Stimulated activated naive CD8-positive, alpha-beta T cell treated with anti-CD3 and anti-CD28 coated beads, Interleukin-15, Interleukin-2, amounts not matched to agents 100 U/mL and 50 U/mL, for 24 hours (primary cell): ENCODE measurements at places on chromosomes 16 and 17.

GRCh38 chr16:1825864-1826690 lies 548 bp downstream of the HAGH start:
- DNase-seq = peak; percentile 62

GRCh38 chr16:55418586-55418985 lies 60.4 kb upstream of the MMP2 start:
- DNase-seq = no peak

DNA sequence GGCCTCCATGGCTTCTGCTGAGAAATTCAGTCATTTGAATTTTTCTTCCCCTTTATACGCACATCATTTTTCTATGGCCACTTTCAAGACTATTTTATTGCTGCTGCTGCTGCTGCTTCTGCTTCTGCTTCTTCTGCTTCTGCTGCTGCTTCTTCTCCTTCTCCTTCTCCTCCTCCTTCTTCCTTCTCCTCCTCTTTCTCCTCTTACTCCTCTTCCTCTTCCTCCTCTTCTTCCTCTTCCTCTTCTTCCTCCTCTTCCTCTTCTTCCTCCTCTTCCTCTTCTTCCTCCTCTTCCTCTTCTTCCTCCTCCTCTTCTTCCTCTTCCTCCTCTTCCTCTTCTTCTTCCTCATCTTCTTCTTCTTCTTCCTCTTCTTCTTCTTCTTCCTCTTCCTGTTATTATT lies 22.4 kb downstream of the CPD start:
- DNase-seq = no peak

DNA sequence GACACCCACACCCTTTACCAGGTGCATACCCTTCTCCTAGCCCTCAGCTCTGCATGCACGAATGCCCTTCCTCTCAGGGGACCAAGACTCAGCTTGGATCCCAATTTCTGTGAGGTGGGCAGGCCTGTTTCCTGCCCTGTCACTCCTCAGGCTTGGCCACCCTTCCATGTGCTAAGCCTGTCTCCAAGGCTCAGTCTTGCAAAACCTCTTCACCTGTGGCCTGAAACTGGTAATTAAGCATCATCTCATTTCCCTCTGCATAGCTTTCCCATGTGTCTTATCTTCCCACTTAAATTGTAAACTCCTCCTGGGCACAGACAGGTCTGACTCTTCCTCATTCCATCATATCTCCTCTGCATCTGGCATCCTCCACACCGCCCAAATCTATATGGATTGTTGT lies 31.0 kb upstream of the SMPD3 start:
- DNase-seq = no peak

GRCh38 chr16:880471-881171 lies 80.1 kb upstream of the GNG13 start:
- no peak for DNase-seq

- peak; percentile 82 for DNase-seq
Observed at GRCh38 chr16:89256651-89257254, 39.2 kb downstream of the ZNF778 start.

GRCh38 chr17:32863559-32863958 lies 13.4 kb downstream of the MYO1D start:
- no peak for DNase-seq

GRCh38 chr17:81003711-81004475 lies 12.3 kb downstream of the CHMP6 start:
- peak; percentile 8 for DNase-seq

DNA sequence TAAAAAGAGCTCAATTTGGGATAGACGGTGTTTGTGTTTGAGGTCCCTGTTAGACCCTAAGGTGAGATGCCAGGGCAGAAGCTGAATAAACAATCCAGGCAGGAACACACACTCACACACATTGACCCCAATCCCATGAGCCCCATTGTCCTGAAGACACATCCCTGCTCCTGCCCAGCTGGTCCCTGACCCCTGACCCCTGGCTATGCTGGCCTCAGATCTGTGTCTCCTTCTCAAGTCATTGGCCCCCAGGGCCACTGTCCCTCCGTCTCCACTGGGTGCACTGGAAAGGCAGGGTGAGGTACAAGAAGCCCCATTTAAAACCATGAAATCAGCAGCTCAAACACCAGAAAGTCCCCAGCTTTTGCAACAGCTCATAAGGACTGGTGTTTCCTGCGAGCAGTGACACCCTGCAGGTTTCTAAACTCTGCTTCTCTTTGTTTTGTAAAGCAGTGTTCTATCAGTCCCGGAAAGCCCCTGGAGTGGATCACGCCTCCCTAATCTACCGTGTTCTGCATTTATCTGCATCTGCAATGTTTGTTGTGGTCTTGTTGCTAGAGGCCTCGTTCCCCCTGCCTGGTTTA lies 18.0 kb upstream of the ASGR2 start:
- DNase-seq = peak; percentile 38

DNA sequence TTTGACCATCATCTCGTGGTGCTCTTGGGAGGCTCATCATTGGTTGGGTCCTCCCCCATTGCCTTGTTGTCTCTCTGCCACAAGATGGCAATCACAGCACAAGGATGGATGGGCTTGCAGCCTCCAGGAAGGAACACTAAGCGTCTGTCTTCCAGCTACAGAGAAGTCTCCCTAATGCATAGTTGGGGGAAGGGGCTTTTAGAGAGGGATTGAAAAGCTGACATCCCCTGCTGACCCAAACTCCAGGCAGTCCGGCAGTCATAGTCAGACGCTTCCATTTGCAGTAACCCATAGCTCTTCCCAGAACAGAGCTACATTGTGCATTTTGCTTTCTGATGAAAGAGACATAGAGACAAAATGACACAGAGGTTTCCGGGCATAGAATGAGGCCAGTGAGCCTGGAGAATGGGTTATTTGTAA lies 111.4 kb downstream of the UTP18 start:
- DNase-seq = peak; percentile 31

DNA sequence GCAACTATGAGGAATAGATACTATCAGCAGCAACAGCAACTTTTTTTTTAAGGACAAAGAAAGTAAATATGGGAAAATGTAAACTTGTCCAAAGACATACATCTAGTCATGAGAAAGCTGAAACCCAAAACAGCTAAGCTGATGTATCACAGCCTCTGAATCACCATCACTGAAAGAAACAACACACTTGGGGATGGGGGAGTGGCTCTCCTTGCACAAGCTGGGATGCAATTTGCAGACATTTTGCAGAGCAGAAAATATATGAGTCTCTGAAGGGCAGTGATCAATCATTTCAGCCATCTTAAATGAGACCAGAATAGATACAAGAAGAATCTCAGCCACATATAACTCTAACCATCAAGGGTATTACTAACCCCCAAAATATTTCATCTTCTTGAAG lies 79.1 kb downstream of the GRIN2A start:
- no peak for DNase-seq

DNA sequence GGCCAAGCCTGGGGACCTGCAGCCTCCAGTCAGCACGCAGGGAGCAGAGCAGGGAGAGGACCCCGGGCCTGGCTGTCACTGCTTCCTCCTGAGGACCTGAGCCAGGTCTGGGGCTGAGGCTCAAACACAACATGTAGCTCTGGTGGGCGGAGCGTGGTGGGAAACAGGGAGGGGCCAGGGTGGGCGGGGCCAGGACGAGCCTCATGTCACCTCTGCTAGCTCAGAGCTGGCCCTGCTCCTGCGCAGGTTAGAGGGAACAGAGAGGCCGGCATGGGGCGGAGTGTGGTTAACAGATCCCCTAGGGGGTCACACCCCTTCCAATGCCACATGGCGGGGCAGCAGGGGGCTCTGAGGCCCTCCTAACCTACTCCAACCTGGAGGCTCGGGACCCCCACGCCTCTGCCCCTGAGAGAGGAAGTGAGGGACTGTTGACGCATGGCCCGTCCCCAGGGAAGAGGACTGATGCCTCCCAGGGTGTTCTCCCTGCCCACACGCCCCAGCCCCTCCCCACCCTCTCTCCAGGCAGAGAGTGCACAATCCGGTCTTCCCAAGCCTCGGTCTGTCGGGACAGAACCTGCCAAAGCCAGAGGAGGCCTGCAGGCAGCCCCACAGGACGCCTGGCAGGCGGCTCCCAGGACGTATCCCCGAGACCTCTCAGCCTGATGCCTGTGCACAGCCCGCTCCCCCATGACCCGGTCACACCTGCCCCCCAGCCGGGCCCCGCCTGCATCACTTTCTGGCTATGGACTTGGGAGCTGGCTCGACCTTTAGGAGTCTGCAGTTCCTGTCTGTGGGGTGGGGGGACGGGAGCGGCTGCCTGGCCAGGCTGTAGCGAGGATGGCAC lies 15.2 kb downstream of the PIEZO1 start:
- peak; percentile 57 for DNase-seq

DNA sequence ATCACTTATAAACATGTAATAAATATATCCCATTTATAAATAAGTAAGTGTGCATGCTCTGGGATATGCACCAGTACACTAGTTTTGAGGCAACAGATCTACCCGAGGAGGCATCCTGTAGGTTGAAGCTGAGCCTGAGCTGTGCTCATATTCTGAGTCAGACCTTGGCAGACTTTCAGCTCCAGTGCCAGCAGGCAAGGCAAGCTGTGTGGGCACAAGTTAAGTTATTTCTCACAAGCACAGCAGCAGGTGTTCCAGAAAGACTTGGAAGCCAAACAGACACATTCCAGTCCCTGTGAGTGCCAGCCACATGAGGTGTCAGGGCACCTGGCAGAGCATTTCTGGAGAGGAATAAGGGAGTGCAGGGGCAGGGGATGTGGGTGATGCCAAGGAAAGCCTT lies 1.3 kb upstream of the CLEC19A start:
- no peak for DNase-seq

GRCh38 chr16:8946544-8946943 lies 17.2 kb downstream of the USP7 start:
- DNase-seq = no peak

- no peak for DNase-seq
Observed at GRCh38 chr17:55770196-55770870, 19.5 kb downstream of the PCTP start.

DNA sequence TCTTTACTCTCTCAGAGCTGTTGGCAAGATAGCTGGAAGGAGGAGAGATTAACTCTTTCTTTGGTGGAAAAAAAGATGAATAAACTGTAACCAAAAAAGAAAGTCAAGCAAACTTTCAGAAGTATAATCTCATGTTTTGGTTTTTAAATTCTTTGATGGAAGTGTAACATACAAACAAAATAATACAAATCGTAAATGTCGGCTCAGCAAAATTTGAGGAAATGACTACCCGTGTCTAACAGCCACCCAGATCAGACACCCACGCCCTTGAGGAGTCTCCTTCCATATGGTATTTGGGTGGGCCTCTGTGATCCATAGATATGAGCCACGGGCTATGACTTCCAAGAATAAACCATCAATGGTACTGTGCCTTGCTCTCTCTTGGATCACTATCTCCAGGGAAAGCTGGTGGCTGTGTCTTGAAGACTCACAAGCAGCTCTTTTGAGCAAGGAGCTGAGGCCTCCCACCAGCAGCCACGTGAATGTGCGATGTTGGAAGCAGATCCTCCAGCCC lies 9.6 kb upstream of the CD300C start:
- DNase-seq = no peak

- no peak for DNase-seq
Observed at GRCh38 chr17:73616120-73616872, 27.9 kb downstream of the SDK2 start.

- DNase-seq = peak; percentile 47
Observed at GRCh38 chr16:15682105-15682570, 32.1 kb downstream of the NDE1 start.

- DNase-seq = no peak
Observed at GRCh38 chr17:59743842-59744241, 36.4 kb downstream of the VMP1 start.

DNA sequence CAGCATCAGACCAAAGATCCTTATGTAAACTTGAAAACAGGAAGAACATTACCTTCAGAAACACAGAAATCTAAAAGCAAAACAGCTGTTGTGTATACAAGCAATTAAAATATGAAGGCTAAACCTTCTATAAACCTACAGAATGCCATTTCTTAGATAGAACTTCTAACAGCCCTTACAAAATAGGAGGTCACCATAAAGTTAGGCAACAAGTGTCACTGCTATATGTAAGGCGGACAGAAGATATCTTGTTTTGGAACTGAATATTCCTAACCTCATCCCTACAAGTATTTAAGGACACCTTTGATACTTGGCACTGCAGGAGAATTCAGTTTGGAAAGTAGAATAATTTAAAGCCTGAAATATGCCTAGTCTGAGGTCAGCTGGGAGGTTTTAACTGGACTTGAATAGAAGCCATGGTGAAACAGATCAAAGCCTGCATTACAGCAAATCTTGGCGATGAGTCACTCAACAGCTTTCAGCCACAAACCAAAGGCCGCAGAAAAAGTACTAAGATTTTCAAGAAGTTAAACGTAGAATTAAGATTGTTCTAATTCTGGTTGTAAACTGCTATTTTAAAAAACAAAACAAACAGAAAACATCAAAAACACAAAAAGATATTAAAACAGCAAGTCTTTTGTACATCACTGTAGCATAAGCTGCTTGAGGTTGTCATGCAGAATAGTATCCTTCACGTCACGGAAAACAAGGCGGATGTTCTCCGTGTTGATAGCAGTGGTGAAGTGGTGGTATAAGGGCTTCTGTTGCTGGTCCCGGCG lies 42.7 kb downstream of the GNA13 start:
- peak; percentile 38 for DNase-seq

GRCh38 chr17:79910985-79911361 lies 71.7 kb upstream of the CBX4 start:
- DNase-seq = no peak

DNA sequence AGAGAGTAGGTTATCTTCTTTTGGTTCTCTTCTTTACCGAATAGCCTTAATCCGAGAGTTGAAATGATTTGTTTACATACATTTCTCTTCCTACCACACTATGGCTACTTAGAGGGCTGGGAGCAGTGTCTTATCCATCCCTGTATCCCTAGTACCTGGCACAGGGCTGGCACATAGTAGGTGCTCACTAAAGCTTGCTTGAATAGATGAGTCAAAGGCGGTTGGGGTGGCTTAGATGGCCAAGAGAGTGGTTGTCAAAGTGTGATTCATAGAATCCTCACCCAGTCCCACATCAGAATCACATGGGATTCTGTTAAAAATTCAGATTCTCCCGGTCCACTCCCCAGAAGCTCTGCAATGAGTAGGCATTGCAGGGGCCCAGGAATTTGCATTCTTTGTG lies 11.1 kb downstream of the CHAD start:
- DNase-seq = no peak

GRCh38 chr16:8537691-8538342 lies 52.5 kb downstream of the TMEM114 start:
- DNase-seq = no peak

GRCh38 chr16:79451196-79451816 lies 149.2 kb downstream of the MAF start:
- no peak for DNase-seq

GRCh38 chr17:34582901-34583245 lies 3.5 kb downstream of the TMEM132E start:
- no peak for DNase-seq

DNA sequence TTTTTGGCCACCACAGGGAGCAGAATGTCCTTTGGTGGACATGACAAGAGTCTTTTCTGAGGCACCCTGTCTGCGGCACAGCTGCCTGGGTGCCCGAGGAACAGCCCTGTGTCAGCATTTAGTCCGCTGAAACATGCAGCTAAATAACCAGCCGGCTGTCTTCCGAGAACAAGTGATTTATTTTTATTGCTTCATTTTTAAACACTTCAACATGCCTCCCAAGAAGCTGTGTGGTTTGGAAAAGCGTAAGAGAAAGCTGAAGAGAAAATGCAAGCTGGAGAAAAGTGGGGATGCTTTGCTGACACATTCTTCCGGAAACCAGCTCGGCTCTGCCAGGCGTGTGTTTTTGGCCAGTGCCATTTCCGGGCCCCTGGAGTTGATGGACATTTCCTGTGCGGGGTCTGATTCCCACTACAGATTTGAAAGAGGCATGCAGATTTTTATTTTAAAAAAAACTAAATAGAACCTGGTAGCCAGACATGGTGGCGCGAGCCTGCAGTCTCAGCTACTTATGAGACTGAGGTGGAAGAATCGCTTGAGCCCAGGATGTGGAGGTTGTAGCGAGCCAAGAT lies 94.7 kb downstream of the SEC14L1 start:
- DNase-seq = peak; percentile 46
